ENCODE measurements at places on chromosomes 6 and 20.

- DNase-seq: peak; percentile 80
Measured at GRCh38 chr6:27894839-27895762, 17.1 kb downstream of the OR2B2 start.

DNA sequence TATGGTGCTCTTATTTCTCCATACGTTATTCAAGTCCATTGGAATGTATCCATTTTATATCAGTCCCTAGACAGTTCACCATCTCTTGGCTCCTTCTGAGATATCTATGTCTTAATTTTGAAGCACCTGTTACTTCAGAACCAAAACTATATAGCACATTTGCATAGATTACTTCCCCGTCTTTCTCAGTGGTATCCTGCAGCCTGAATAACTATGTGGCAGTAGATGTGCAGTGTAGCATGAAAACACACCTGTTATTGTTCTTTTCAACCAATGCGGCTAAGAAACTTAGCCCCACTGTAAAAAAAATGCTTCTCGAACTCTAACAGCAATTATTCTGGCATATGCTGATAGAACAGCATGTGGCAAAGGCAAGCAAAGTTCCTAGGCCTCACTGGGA, 1184.4 kb upstream of the ADGRB3 start:
- DNase-seq: no peak

DNA sequence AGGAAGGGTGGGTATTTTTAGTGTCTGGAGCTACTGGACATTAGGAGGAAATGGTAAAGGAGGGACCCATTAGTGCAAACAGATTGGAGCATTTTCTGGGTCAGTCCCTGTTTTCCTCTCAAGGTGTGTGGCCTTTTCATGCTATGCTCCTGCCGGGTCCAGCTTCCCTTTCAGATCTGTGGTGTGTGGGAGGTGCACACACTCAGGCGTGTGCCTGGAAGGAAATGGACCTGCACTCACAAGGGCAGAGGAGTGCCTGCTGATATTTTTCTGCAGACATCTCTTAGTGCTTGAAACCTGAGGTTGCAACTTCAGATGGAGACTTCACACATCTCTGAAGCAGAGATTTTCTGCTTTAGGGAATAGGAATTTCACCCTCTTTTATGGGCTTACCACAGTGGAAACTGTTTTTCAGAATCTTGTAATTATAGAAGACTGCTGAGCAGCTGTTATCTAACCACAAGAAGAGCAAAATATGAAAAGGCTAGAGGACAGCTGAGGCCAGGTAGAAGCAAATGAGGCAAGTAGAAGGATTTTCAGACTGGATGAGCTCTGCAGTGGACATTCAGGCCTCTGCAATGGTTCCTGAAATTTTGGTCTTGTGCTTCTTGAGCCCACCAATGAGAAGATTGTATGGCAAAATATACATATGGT, 764.3 kb downstream of the QKI start:
- DNase-seq: no peak

DNA sequence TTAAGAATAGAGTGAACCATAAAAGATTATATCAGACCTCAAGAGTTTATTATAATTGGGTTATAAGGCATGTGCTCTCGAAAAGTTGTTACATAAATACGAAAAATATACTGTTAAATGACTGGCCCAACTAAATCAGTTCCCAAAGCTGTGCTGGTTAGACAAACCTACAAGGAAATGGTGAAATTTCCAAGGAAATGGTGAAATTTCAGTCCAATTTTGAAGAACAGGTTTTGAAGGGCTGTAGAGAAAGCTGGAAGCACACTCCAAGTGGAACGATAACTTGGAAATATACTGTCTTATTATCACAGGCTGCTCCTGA, 400 bp upstream of the TRMT11 start:
- no peak for DNase-seq

- no peak for DNase-seq
Measured at GRCh38 chr20:58297394-58297793, 12.1 kb upstream of the RAB22A start.

GRCh38 chr20:36847009-36847709, 28.8 kb upstream of the TLDC2 start:
- no peak for DNase-seq

DNA sequence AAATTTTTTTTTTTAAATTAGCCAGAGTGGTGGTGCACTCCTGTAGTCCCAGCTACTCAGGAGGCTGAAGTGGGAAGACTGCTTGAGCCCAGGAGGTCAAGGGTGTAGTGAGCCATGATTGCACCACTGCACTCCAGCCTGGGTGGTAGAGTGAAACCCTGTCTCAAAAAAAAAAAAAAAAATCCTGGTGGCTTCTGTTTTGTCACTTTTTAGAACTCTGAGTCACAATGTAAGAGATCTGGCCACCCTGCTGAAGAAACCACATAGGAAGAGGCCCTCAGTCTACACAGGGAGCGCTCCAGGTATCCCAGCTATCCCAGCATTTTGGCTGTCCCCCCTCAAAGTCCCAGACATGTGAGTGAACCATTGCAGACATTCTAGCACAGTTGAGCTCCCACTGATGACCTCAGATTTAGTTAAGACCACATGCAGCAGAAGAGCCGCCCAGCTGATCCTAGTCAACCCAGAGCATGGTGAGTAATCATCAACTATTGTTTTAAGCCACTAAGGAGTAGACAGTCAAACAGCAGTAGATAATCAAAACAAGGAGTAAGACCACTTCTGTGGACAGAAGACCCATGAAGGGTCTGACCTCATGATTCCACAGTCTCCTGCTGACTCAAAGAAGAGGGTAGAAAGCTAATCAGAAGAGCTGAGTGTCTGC, 12.7 kb upstream of the ARFGEF2 start:
- peak; percentile 18 for DNase-seq

GRCh38 chr6:26183581-26184366, 96.5 kb downstream of the HFE start:
- DNase-seq: peak; percentile 72

- peak; percentile 60 for DNase-seq
Measured at GRCh38 chr20:9912858-9913434, 74.1 kb upstream of the PAK5 start.

- DNase-seq: no peak
Measured at GRCh38 chr20:61230-61629, 26.2 kb upstream of the DEFB125 start.

Measured in inflammatory macrophage (primary cell).